ENCODE measurements at places on chromosomes 11 and 22.

- DNase-seq, result no peak
Measured at GRCh38 chr22:17562906-17563870, at the start of gene SLC25A18. Gene SLC25A18, plus strand, starts transcription at chr22:17563498. Its CDS starts 16,447 bp downstream, at chr22:17579945.

GRCh38 chr11:9700105-9700801, 36.4 kb downstream of the SWAP70 start:
- DNase-seq, result no peak

DNA sequence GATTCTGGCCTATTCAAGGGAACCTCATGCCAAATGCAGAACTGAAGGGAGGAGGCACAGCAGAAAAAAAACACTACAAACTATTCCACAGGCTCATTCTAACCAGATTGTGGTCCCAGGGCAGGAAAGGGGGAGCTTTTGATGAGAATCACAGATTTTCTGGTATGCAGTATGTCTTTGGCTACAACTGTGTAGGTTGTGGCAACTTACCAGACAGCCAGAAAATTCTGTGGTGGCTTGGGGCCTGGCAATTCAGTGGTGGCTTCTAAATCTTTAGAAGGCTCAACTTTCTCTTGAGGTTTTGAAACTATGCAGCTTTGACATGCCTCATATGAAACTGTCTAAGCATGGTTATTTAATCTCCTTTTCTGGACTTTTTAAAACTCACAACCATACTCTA, 850.8 kb upstream of the CCDC90B start:
- no peak for DNase-seq

DNA sequence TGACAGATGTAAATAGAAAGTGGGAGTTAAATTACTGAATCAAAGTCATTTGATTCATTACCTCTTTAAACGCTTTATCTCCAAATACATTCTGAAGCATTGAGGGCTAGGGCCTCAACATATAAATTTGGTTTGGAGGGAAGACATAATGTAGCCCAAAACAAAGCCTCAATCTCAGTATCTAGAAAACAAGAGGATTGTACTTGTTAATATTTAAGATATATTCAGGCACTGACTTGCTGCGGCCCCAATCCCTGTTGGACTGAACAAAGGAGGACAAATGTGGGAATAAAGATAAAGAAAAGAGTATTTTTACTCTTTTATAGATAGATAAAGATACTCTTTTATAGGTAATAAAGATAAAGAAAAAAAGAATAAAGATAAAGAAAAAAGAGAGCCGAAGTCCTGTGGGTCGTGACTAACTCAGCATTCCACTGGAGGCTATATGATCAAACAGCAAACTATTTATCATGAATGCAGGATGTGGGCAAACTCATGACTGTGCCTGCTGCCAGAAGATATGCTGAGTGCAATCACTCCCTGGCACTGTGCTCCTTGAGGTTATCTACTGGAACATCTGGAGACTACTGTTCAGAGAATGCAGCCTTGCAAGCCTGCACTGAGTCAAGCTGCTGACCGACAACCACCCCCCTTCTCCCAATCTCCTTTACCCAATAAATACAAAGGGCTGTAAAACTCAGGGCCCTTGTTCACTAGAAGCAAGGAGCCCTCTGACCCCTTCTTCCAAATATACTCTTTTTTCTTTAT, 6.9 kb downstream of the OR10V1 start:
- no peak for DNase-seq

GRCh38 chr22:42608136-42608822, 6.4 kb downstream of the POLDIP3 start:
- no peak for DNase-seq

GRCh38 chr11:128394431-128395089, 192.8 kb downstream of the ETS1 start:
- no peak for DNase-seq

DNA sequence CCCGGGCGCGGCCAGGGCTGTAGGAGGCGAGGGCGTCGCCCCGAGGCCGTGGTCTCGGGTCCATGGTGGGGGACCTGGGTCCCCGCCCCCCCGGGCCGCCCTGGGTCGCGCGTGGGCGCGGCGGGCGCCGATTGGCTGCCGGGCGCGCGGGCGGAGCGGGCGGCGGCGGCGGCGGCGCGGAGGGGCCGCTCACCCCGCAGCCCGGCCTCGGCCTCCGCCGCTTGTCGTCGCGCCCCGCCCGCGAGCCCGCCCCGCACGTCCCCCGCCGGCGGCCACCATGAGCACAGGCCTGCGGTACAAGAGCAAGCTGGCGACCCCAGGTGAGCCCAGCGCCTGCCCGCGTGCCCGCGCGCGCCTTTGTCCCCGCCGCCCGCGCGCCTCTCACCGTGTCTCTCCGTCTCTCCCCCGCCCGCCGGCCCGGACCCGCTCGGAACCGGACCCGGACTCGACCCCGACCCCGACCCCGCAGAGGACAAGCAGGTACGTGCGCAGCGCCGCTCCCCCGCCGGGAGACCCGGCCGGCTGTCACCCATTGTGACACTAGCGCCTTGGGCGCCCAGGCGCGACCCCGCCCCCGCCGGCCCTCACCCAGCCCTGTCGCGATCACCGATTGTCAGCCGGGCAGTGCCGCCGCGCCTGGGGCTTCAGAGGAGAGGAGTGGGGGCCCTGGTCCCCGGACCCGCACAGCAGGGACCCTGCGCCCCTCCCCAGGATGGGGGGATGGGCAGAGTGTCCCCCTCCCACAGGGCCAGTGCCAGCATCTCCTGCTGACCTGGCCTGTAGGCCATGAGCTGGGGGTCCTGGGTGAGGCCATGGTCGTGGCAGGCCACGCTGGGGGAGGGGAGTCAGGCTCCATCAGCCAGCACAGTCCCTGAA, at the start of gene SEPTIN5:
TSS of gene SEPTIN5 (plus strand) at position 192 of the 876 bp plus-strand sequence. CDS start at position 278, 86 bp downstream.
- no peak for DNase-seq

DNA sequence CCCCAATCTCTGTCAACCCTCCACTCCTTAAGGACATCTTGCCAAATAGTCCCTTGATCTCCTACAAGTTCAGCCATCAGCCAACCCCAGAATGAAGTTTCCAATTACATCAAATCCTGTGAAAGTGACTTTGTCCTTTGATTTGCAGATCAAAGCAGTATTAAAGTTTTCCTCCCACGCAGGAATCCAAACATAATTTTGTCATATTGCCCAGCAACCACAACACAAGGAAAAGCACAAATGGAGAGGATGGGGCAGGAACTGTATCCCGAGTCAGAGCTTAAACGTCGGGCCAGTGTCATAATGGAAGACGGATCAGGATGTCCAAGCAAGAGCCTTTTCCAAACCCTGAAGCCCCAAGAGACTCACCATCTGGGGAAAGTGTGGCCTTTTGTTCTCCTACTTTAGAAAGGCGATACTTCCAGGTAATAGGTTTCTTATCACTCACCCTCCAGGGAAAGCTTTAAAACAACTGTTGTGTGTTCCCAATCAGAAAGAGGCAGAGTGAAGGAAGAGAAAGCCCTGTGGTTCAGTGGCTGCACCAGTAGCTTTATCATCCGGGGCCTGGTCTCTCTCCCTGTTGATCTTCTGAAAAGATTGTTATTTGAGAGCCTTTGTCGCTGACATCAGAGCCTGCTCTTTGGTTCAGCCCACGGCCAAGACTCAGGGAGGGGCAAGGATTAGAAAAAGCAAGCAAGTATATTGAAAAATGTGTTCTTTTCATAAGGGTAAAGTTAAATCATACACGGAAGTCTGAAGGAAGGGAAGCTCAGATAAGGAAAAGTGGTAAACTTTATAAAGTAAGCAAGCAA, 41.7 kb downstream of the EXPH5 start:
- DNase-seq, result no peak

GRCh38 chr11:100930185-100930778, 199.3 kb downstream of the PGR start:
- DNase-seq, result no peak

- DNase-seq, result no peak
Measured at GRCh38 chr11:9720290-9720630, 56.4 kb downstream of the SWAP70 start.

GRCh38 chr11:94100253-94100652, 28.4 kb upstream of the PANX1 start:
- no peak for DNase-seq

GRCh38 chr11:128187835-128188234, 399.5 kb downstream of the ETS1 start:
- no peak for DNase-seq
